ENCODE measurements at places on chromosomes 1 and 21.

- no peak for DNase-seq
These were observed 203.7 kb upstream of the C1orf87 start for GRCh38 chr1:60277269-60277668.

- DNase-seq, result no peak
These were observed 436.8 kb downstream of the KIF26B start for GRCh38 chr1:245591346-245592188.

- DNase-seq, result no peak
These were observed 26.9 kb upstream of the DDR2 start for GRCh38 chr1:162605225-162605927.

- DNase-seq, result no peak
These were observed 106.5 kb downstream of the PLPP3 start for GRCh38 chr1:56472860-56473259.

GRCh38 chr1:239053279-239053678 lies 333.1 kb upstream of the CHRM3 start:
- DNase-seq, result no peak

DNA sequence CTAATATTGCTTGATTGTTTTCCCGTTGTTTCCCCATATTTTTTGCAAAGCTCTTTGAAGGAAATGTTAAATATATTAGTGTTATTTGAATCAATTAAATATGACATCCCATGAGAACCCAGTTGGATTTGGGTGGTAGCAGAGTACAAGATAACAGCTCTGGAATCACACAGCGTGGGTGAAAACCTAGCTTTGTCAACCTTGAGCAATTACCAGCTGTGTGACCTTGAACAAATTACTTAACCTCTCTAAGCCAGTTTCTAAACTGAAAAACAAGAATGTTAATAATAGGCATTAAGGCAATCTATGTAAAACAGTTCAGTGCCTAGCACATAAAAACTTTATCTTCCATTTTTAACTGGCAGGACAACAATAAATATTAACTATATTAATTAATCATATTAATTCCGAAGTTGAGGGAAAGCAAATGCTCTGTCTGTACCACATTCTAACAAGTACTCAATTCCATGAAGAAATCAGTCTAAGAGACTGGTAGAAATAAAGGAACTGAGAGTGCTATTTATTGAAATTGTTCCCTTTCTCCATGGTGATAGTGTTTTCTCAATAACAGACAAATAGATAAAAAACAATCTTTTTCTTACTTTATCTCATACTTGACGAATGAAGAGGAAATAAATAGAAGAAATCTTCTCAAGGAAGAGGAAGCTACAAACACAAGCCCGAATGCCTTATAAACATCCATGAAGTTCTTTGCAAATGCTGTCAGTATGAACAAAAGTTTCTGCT lies 27.0 kb downstream of the DNASE2B start:
- DNase-seq, result no peak

DNA sequence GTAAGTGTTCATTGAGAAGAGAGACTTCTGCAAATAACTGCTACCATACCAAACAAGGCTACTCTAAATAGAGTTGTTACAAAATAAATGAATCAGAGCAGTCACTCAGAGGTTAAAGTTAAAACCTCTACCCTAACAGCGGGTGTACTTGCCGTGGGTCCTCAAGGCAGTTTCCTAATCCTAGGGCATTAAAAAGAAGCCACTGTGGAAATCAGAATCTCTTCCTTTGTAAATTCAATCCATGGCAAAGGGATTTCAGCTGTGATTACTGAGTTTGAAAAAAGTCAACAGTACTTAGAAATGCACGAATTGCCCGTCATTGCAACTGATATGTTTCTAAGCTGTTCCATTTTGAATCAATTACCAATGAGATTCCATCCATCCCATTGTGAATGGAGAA lies 13.5 kb downstream of the TBX15 start:
- DNase-seq, result no peak

- no peak for DNase-seq
These were observed 111.4 kb downstream of the MAST2 start for GRCh38 chr1:45914836-45915235.

GRCh38 chr1:47495176-47495713 lies 57.4 kb downstream of the FOXD2 start:
- DNase-seq, result no peak

DNA sequence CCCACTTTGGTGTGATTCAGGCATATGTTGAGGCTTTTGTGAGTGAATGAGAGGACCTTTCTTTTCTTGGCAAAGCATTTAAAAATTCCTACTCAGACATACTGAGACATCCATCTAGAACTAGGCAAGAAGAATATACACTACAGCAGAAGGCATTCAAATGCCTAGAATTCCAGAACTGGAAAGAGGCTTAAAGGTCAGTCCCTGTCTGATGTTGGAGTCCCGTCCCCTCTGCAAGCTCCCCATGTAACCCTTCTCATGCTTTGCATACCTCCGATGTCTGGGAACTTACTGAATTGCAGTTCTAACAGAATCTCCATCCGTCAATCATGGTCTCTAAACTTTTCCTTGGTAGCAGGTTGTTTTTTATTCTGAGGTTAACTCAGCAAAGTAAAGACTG lies 152.9 kb downstream of the ATP6V1G3 start:
- DNase-seq, result no peak

GRCh38 chr1:113983826-113984225 lies 4.6 kb downstream of the OLFML3 start:
- DNase-seq, result no peak

GRCh38 chr1:39293375-39294070 lies 89.0 kb downstream of the MACF1 start:
- no peak for DNase-seq

GRCh38 chr1:100976936-100977335 lies 48.6 kb downstream of the DPH5 start:
- no peak for DNase-seq

- peak; percentile 45 for DNase-seq
These were observed 379 bp downstream of the PPCS start for GRCh38 chr1:42456754-42457089.

GRCh38 chr1:7865978-7866377 lies 13.1 kb upstream of the UTS2 start:
- no peak for DNase-seq

GRCh38 chr1:40058453-40059337 lies 18.2 kb downstream of the CAP1 start:
- no peak for DNase-seq

DNA sequence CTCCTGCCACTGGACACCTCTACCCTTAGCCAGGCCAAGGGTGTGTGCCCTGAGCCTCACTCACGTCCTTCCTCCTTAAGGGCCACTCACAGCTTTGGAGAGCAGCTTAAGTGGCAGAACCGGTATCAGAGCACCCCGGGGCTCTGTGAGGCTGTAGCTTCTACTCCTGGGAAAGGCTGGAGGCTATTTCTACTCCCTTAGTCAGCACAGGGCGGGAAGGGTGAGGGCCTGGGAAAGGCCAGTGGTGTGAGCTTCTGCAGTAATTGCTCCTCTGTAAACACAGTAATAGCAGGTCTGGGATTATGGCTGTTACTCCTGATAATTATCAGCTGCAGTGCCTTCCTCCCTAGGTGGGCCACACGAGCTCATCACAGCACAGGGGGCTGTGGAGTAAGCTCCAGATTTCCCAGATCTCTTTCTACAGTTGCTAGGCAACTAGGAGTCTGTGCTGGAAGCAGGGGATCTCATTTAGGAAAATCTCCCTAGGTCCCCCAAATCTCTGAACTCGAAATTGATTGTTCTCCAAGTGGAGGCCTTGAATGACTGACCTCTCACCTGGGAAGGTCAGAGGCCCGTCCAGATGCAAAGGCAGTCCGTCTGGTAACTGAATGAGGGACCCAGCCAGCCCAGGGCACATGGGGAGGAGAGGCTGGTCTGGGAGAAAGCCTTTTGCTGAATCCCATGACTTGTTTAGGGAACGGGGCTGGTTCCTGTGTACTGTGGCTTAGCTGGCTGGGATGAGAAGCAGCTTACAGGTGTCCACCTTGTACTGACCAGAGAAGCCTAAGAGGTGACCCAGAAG lies 29.3 kb downstream of the IER5 start:
- no peak for DNase-seq

DNA sequence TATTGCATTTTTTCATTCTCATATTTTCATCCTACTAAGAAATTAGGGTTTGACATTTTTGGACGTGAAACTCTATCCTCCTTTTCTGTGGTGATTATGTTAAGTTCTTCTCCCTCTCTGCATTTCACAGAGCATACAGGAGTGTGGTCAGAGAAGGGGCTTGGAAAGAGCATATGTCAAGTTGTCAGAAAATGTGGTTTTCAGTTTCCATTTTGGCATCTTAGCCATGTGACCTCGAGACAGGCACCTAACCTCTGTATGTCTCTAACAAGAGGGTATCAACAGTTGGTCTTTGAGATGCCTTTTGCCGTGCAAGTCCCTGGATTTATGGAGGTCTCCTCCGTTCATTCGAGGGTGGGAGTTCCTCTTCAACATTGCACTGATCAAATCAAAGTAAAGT lies 140.7 kb downstream of the CYYR1 start:
- DNase-seq, result no peak

- DNase-seq, result peak; percentile 15
These were observed 4.8 kb upstream of the HEATR1 start for GRCh38 chr1:236608930-236609726.

DNA sequence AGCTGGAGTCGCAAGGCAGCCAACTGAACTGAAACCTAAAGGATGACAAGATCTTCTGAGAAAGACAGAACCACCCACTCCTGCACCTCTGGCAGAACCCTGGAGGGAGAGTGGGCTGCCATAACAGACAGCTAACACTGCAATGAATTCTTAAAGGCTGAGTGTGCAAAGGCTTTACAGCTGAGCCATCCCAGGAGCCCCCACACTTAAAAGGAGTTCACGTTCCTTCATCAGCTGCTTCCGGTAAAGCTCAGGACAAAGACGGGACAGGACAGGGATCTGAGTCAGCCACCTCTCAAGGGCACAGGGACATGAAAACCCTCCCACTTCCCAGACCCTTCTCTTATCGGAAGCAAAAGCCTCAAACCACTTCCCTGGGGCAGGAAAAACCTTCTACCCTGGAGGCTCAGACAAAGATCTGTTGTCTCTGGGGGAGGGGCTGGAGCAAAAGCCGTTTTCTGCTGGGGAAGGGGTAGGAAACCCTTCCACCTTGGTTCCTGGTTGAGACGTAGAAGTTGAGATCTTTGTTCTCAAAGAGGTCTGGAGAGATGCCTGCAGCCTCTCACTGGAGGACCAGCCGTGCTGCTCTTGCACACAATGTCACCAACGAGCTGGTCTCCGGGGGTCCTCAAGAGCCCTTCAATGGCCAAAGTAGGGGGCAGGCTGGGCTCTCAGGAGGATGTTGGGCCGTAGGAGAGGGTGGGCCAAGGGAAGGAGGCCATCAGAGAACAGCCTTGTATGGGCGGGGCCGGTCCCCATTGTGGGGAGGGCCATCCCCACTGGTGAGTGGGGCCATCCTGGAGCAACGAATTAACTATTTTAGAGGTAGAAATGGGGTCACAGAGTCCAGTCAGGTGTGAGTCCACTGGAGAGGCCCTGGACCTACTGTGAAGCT lies 452.4 kb downstream of the PTPRU start:
- DNase-seq, result peak; percentile 31

DNA sequence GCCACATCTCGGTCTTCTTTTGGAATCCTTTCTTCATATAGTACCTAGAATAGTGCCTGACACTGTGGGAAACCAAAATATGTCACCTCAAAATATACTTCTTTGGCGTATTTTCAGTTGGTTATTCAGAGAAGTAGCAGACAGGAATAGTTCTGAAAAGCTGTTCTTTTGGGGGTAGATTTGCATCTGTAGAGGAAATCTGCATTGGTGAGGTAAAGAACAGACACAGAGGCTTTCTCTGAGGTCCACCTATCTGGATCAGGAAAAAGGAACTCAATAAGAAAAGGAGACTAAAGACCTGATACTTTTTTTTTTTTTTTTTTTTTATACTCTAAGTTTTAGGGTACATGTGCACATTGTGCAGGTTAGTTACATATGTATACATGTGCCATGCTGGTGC lies 23.2 kb downstream of the LEPR start:
- no peak for DNase-seq

DNA sequence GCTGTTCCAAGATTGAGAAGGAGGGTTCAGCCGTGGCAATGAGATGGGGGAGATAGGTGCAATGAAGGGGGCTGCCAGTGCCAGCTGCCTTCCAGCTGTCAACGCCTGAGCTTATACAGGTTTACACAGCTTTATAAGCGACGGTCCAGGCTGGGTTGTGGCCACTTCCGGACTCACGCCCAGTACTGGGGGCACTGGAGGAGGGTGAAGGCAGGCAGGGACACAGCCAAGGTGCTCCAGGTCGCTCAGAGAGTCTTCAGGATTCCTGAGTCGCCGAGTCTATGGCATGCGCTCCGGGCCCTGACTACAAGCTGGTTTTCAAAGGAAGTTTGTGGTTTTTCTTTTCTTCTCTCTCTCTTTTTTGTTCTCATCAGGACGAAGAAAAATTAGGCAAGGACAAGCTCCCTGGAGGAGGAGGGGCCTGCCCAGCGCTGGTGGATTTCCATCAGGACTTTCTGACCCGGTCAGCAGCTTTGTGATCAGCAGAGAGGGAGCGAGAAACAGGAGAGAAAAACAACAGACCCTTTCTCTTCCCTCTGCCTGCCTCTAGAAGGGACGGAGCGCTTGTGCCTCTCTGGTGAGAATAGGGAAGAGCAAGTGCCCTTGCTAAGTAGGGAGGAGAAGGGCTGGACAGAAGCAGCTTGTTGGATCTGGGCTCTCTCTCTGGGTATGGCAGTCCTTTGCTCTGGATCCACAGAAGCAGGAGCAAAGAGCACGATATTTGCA lies at the start of gene MINDY1:
Gene MINDY1 (minus strand): TSS at position 576 of the 726 bp plus-strand sequence. CDS start 4,285 bp downstream, outside the sequence.
- peak; percentile 27 for DNase-seq

DNA sequence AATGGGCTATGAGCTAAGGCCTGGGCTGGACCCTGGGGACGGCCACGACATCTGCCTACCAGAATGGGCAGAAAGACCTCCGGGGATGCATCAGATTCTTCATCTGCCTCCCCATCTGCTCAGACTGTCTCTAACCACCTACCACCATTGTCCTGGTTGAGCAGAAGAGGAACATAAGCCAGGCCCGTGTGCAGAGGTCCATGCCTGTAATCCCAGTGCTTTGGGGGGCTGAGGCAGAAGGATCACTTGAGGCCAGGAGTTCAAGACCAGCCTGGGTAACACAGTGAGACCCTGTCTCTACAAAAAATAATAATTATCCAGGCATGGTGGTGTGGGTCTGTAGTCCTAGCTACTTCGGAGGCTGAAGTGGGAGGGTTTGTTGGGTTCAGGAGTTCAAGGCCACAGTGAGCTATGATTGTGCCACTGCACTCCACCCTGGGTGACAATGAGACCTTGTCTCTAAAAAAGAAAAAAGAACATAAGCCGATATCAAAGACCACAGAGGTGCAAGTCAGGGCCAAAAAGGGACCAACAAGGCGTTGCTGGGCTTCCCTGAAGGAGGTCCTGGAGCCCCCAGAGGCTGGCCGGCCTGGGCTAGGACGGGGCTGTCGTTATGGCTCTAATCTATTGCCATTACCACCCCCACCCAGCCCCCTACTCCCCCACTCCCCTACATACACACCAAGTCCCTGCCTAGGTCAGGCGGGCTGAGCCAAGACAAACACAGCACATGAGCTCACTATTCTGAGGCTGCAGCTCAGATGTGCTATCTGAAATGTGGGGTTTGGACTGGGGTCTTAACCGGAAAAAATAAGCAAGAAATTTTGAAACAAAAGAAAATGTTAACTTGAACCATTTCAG lies 239.2 kb upstream of the RAB4A start:
- DNase-seq, result no peak
